ENCODE measurements at places on chromosomes 6 and 20.

DNA sequence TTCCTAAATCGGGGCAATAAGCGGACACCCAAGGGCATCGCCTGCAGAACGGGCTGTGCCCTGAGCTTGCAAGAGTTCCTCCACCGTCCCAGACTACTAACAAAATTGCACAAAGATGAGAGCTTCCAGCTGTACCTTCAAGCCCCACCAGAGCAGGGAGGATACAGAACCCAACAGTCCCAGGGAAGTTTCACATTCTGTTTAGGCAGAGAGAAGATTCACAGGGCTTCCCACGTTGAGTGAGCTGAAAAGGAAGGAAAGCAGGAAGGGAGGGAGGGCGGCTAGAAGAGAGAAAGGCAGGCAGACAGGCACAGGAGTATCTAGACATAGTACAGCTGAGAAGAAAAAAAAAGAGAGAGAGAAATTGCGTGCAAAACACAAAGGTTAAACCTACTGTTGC, 112.6 kb upstream of the AFDN start:
- DNase-seq = no peak

- DNase-seq = no peak
These were observed 216.0 kb downstream of the HIVEP2 start for GRCh38 chr6:142728910-142729481.

- DNase-seq = no peak
These were observed 4.2 kb downstream of the MMP9 start for GRCh38 chr20:46012921-46013320.

DNA sequence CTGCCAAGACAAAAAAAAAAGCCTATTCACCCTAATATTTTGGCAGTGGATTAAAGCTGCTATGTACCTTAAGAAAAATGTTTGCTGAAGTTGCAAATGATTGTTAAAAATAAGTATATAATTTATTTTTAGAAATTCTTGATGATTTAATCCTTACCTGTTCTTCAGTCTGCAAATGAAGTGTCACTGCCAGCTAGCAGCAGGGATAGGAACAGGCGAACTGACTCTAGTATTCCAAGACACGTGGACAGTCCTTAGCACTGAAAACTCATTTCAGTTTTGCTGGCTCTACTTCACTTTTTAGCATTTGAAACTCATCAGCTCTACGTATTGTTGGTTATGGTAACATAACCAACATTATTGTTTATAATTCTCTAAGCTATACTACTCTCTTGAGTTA, 204.4 kb upstream of the ID4 start:
- no peak for DNase-seq

DNA sequence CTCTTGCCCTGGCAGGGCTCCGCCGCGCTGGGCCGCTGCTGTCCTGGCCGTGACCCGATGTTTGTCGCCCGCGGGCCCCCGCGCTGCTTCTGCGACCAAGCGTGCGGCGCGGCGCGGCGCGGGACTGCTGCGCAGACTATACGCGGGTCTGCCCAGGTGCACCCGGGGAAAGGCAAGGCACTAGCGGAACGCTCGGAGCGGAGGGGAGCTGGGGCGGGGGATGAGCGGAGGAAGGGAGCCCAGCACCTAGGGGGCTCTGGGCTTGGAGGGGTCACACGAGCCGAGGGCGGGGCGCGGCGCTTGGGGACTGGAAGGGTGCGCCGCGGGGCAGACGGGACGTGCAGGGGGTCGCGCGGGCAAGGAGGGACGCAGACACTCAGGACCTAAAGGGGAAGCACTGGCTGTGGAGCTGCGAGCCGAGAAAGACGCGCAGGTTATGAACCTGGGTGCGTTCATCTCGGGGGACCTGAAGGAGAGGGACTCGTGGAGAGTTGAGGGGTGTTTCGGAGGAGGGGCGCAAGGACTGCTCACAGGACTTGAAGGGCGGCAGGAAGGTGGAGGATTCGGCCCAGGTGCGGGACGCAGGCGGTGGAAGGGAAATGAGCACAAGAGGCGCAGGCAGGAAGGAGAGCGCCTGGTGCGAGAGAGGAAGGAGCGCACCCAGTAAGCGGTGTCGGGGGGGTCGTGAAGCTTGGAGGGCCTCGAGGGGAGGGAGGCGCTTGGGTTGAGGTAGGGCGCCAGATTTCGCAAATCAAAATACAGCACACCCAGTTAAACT, 40.8 kb upstream of the ZNFX1 start:
- no peak for DNase-seq

- no peak for DNase-seq
These were observed 1.2 kb upstream of the PHACTR3 start for GRCh38 chr20:59603176-59603575.

DNA sequence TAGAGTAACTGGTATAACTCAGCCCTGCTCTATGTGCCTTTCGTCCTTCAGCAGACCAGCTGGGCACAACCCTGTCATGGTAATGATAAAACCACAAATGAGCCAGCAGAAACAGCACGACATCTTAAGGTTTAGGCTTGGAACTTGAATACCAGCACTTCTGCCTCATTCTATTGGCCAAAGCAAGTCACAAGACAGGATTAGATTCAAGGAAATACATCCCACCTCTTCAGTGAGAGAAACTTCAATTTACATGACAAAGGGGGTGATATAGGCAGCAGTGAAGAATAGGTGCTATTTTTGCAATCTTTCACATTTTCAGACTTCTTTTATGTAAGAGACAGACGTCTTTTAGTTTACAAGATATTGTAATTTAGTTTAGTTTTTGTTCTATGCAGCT, 69.8 kb upstream of the SLC35F1 start:
- no peak for DNase-seq

- no peak for DNase-seq
These were observed 157.3 kb downstream of the SYCP2 start for GRCh38 chr20:59776059-59776603.

DNA sequence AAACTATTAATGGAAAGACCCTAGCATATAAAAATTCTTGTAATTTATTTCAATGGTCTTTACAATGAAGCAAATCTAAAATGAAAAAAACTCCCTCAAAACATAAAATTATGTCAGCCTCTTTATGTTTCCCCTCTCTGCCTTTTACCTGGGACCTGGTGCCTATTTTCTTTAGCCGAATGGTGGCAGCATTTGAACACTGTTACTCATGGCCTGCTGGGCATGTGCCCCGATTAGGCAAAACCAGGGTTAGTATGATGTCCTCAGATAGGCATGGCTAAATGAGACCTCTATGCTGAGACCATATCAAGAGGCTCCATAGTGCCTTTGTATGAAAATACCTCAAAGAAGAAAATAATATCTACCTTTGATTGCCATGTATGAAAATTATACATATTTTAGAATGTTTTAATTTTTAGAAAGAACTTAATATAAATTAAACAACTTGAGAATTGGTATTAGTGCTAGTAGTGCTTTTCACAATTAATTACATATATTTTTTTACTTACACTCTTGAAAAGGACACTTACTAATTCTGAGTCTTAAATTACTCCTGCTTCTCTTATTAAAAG, 22.5 kb upstream of the C6orf58 start:
- DNase-seq = no peak

GRCh38 chr6:166379800-166380199, 2.9 kb downstream of the MPC1 start:
- no peak for DNase-seq

GRCh38 chr6:138028893-138029292, 78.3 kb downstream of the PERP start:
- no peak for DNase-seq

- no peak for DNase-seq
These were observed 1.6 kb downstream of the SLC44A4 start for GRCh38 chr6:31877125-31877650.

- no peak for DNase-seq
These were observed 74.7 kb downstream of the SESN1 start for GRCh38 chr6:109019911-109020310.

- no peak for DNase-seq
These were observed 507.9 kb downstream of the CDH26 start for GRCh38 chr20:60465993-60466686.

DNA sequence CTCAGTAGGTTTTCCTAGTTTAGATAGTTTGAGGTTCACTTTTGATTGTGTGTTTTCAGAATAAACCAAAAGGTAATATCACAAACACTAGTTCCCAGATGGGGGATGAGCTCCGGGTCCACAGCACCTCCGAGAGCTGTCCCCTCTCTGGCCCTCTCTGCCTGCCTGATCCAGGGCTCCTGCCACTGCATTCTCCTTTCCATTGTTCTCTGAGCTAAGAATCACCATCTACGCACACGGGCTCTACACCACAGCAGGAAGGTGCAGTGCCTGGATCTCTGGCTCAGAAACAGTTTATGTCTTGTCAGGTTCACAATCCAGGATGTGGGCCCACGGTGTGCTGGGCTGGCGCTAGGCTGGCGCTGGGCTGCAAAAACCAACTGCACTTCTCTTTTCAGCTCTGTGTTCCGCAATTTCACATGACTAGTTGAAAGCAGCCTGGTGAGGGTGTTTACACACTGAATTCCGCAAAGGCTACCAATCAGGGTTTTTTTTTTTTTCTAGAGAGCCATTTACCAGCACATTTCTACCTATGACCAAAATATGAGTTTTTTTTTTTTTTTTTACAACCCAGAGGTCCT, 167.5 kb downstream of the SOD2 start:
- no peak for DNase-seq

DNA sequence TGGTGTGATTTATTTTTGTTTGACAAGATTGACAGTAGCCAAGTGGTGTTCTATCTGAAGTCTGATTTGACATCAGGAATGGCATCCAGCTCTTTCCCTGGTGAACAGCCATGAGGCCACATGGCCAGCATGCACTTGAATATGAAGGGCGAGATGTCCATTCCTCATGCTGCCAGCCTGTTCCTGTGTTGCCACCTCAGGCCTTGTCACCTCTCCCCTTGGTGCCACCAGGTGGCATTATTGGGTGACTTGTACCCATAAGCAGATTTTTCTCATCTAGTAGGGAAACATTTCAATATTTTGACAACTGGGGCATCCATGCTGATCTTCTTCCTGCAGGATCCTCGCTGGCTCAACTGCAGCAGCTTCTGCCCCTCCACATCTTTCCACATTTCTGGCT, 199.1 kb downstream of the ERMARD start:
- no peak for DNase-seq

GRCh38 chr6:161010418-161010817, 18.8 kb downstream of the MAP3K4 start:
- no peak for DNase-seq

DNA sequence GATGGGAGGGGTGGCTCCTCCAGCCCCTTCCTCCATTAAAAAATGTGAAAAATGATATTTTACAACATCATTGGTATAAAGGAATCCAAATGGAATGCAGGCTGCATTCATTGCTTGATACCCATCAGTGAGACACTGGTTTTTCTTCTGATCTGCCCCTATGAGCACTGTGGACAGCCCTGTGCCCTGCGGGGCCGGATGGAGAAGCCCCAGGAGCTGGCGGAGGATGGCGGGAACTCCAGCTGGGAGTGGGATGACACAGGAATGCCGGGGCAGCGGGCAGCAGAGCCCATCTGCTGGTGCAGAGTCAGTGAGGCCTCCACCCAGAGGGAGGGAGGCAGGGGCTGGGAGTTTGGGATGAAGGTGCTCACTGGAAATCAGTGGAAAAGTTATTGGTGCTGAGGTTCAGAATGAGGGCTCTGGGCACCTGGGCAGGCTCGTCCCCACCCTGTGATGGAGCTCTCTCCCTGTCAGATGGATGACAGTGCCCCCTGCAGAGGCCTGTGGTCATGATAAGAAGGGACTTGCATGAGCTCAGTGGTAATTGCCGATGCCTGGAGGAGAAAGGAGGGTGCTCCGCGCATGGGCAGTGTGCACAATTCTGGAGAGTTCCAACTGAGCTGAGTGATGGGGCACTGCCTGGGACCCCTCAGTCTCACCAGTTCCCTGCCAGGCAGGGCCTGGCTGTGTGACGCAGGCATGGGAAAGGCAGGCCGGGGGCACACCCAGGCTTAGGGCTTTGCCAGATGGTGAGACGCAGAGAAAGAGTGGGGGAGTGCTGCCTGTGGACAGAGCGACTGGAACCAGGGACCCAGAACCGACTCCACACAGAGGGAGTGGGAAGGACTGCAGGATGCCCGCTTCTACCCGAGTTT, 23.2 kb downstream of the CTCFL start:
- no peak for DNase-seq

- DNase-seq = no peak
These were observed 1.8 kb upstream of the FRK start for GRCh38 chr6:116062496-116062895.

GRCh38 chr6:106728296-106728870, 99.0 kb downstream of the QRSL1 start:
- DNase-seq = no peak

DNA sequence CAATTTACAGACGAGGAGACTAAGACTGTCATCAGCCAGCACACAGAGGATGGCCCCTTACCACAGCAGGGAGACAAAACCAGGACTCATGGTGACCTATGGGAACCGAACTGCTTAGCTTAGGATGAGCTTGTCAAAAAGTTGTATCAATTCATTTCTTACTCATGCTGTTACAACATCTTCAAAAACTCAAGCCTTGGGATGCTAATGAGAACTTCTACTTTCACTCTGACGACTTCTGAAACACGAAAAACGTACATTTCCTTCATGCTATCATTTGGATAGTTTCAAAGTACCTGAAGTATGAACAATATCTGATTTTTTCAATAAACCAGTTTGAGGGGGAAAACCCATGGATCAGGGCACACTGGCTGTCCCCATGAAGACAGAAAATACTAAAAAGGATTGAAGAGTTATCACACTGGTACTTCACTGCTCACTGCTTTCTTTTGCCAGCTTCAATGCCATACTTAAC, 31.9 kb downstream of the HIVEP2 start:
- no peak for DNase-seq

DNA sequence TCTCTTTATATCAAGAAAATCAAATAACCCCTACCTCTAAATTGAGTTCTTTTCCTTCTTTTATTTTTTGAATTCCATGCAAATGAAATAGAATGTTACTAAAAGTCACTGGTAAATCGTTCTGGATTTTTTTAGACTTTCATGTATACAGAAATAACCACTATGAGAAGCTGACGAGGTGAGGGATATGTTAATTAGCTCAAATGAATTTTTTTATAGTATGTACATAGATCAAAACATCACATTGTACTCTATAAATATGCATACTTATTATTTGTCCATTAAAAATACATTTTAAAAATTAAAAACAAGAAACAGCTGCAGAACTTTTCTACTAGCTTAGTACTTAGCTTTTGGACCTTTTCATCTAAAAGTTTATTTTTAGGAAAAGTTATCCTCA, 165.4 kb downstream of the DOK5 start:
- no peak for DNase-seq

DNA sequence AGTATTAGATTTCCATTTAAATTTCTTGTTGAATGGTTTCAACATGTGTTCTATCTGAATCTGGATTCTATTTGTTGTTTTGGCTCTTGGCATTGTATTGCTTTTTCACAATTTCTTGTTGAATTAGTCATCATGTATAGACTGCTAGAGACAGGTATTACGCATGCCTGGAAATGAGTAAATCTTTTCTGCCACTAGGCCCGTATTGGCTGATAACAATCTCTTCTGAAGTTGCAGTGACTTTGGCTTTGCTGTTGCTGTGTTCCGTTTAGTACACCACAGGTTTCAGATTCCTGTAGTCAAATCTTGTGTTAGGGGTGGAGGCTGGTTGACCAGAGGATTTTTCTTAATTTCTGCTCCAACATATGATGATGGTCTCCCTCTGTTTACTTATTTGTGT, 1339.4 kb downstream of the GRIK2 start:
- DNase-seq = no peak

GRCh38 chr20:25355011-25355595, 35.5 kb downstream of the ABHD12 start:
- DNase-seq = no peak
